ENCODE measurements at places on chromosomes 7 and 10.

- no peak for DNase-seq
Measured at GRCh38 chr10:83886871-83887270, 252.4 kb upstream of the GHITM start.

DNA sequence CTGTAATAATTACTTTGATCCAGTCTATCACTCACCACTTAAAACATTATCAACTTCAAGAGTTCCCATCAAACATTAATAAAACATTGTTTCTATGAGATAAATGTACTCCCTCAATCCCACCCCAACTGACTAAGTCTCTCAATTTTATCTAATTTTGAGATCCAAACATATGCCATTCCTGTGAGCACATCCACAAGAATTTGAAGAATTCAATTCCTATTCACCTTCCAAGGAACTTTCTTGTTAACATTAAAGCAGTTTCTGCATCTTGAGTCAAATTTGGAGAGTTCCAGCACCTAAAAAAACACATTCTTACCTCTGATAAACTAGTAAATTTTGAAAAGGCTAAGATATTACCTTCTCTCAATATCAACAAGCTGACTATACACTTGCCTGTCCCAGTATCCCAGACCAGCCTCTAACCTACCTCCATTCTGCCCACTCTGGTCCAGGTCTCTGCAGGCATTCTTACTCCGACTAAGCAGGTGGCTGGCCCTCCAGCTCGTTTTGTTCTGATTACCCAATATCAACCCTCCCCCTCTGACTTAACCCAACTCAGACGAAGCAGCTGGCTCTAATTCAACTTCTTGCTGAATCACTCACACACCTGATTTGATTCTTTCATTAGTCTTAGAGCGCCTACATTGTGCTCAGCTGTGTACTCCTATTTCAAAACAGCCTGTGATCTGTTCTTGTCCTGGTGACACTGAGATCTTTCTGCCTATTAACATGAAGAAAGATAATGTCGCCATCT lies 275.2 kb downstream of the IPMK start:
- DNase-seq: no peak

DNA sequence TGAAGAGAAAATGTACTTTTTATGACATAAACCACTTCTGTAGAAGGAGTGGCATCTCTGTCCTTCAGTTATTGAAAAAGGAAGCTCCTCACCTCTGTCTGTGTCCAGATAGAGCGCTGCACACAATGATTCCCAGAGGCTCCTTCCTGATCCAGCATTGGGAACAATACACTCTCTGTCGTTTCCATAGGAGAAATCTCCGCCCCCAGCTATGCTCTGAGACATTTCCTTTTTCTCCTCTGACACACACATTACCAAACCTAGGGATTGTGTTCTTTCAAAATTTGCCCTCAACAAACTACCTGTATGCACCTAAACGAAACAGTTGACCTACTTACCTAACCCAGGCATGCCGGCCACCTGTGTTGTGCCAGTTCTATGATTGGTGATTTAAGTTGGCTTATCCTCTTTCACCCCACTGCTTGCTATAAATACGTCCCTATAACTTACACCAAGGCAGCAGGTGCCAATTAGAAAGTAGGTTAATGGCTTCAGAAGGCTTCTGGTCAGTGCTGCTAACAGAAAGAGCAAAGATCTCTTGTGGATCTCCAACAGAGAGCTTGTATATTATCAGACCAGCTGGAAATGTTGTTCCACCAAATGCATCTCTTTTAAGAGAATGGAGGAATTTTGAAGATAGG lies 140.1 kb upstream of the JCAD start:
- DNase-seq: no peak

DNA sequence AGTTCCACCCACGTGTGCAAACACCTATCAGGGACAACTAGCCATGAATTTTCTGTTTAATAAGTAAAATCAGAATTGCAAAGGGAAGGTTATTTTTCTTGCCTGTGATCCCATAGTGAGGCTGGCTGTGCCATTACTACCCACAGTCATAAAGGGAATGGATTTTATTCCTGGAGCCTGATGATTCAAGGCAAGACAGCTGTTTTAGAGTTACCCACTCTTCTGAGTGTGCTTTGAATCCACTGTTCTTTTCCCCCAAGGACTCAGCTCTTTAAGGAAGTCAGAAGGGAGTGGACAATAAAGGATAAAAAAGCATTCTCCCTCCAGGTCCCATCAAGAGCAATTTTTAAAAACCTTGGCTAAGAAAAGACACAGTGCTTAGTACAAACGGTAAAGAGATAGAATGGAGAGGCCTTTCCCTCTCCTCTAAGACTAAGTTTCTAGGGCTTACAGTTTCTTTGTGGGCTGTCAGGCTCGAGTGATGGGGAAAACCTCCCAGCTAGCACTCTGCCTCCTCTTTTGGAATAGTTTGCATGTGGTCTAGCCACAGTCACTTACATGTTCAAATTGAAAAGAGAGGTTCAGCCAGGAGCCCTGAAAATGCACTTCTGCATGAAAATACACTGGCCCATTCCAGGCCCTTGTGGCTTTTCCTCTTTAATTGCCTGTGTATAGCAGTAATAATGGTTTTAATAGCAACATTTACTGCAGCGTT lies 5.1 kb upstream of the LRRC4 start:
- DNase-seq: no peak

GRCh38 chr7:39394105-39394680 lies 172.0 kb upstream of the YAE1 start:
- no peak for DNase-seq

DNA sequence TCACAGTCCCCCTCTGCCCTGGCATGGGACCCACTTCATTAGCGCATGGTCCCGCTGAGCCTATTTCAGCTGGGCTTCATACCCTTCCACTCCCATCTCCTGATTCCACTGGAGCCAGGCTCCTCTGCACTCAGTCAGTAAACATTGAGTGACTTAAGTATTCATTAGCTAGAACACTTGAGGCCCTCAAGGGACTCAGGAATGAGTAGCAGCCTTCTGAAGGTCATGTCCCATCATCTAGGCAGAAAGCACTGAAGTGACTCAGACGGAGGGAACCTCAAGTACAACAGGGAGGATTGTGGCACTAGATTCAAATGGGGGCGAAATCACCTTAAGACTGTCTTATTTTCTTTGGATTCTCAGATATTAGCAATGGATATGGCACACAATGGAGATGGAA lies 186.6 kb upstream of the INHBA start:
- DNase-seq: no peak

DNA sequence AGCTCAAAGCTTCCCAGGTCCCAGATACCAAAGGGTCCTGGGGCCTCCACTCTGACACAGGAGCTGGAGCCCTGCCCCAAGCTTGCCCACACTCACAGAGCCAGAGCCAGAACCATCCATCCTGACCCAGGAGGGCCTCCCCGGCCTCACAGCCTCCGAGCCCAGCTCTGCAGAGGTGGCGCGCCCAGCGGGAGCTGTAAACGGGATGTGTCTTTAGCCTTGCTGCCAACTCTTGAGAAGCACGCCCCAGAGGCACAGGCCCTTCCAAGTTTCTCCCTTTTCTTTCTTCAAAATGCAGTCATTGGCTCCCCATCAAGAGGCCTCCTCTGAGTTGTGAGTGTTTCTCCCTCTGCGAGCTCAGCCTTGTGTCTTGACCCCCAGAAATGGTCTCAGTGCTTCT lies 75.0 kb downstream of the PDGFA start:
- DNase-seq: no peak

Data from GM12864 (cell line).